Right atrium auricular region (tissue), 2 donors: ENCODE measurements at places on chromosomes 5 and 9. TPM values are rescaled to one million over a fixed set of nuclear protein-coding genes. Genes with fewer than 3 reads are reported as not detected.

Gene SLC34A1
- total RNA-seq: not detected

Gene TIGD6
- total RNA-seq: 2.3 TPM

Gene EIF4E1B
- not detected for total RNA-seq

Gene C9
- not detected for total RNA-seq

GRCh38 chr9:136855461-136856078 lies 3.4 kb downstream of the MAMDC4 start:
- peaks cover 14% of the 10 kb centered on the region for H3K36me3 ChIP-seq
- H3K4me3 ChIP-seq: no peak overlapping the region
- no peak for DNase-seq
- H3K4me1 ChIP-seq: peaks cover 24% of the 10 kb centered on the region
- H3K27me3 ChIP-seq: no peaks in the 10 kb centered on the region
- no peak overlapping the region for H3K27ac ChIP-seq

- H3K4me3 ChIP-seq: no peak overlapping the region
- no peak for DNase-seq
- H3K27ac ChIP-seq: no peak overlapping the region
- no peaks in the 10 kb centered on the region for H3K36me3 ChIP-seq
- H3K4me1 ChIP-seq: peaks cover 15% of the 10 kb centered on the region
- no peaks in the 10 kb centered on the region for H3K27me3 ChIP-seq
Observed at GRCh38 chr5:38431242-38431853, 125.1 kb downstream of the LIFR start.

DNA sequence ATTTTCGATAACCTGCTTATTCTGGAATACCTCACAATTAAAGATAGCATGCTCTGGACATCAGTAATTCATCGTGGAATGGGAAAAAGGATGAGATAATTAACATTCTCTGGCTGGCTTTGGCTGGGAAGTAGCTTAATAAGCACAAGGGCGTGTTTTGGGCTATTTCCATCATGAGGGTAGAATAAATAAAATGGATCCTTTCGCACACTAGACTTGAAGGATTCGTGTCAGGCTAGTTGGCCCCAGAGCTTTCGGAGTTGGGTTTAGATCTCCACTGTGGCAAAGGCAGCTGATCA lies 151.2 kb upstream of the ADRA1B start:
- no peaks in the 10 kb centered on the region for H3K36me3 ChIP-seq
- DNase-seq: no peak
- H3K27ac ChIP-seq: no peak overlapping the region
- no peaks in the 10 kb centered on the region for H3K27me3 ChIP-seq
- no peaks in the 10 kb centered on the region for H3K4me1 ChIP-seq
- H3K4me3 ChIP-seq: no peak overlapping the region

DNA sequence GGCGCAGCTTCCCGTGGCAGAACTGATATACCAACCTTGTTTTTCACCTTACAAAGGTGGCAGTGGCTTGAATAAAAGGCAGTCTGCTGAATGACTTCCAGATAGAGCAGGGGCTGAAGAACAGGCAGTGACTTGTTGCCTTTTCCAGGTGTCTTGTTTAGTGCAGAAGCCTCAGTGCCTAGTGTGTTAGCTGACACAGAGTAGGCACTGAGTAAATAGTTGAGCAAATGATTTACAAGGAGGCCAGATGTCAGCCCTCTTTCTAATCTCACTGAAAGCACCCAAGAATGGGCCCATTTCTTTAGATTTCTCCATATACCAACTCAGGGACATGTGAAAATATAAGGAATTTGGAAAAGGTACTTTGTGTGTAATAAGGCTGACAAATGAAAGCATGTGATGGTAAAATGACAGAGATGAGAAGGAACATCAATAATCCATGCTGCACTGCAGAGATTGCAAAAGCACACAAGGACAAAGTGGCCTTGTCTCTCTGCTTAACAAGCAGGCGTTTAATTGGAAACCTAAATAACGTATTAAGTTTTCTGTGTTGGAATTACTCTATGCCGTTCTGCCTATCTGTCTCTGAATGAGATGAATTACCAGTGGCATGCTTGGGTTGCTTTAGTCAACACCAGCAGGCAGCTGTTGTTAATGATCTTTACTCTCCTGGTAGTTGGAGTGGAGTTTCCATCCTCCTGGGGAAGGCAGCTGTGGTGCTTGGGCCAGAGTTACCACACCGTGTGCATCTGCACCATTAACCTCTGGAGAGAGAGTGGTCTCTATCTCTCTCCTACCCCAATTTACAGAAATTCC lies 360.1 kb upstream of the C9orf72 start:
- no peaks in the 10 kb centered on the region for H3K27me3 ChIP-seq
- H3K27ac ChIP-seq: no peak overlapping the region
- DNase-seq: no peak
- no peaks in the 10 kb centered on the region for H3K36me3 ChIP-seq
- no peaks in the 10 kb centered on the region for H3K4me1 ChIP-seq
- no peak overlapping the region for H3K4me3 ChIP-seq

DNA sequence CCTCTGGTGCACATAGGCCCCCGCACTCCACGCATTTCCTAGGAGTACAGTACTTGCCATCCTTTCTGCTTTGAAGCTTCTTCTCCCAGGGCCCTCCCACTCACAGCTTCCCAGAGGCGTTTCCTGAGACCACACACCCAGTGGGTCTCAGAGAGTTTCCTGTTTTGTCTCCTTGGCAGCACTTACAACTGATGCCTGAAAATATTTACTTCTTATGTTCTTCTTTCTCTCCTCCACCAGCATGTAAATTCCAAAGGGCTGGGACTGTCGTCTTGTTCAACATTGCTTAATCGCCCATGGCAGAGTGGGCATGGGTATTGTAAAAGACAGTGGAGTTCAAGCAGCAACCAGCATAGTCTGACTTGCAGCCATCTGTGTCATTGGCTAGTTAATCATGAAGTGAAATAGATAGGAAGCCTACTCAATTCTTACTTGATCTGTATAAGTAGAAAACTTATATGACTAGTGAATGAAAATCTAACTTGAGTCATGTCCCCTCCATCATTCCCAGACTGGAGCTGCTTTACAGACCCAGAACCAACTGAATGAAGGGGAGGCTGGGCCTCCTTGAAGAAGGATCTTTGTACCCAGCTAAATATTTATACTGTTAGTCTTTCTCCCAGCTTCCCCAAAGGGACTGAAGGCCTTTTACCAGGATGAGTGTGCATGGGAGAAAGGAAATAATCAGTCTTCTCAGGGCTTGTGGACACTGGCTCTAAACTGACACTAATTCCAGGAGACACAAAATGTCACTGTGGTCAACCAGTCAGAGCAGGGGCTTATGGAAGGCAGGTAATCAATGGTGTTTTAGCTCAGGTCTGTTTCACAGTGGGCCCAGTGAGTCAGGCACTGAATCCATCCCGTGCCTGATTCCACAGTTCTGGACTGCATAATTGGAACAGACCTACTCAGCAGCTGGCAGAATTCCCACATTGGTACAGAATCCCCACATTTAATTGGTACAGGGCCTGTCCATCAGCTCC lies 116.4 kb downstream of the SV2C start:
- no peak for DNase-seq
- H3K4me3 ChIP-seq: no peak overlapping the region
- H3K4me1 ChIP-seq: no peaks in the 10 kb centered on the region
- H3K36me3 ChIP-seq: no peaks in the 10 kb centered on the region
- H3K27me3 ChIP-seq: no peaks in the 10 kb centered on the region
- no peak overlapping the region for H3K27ac ChIP-seq

DNA sequence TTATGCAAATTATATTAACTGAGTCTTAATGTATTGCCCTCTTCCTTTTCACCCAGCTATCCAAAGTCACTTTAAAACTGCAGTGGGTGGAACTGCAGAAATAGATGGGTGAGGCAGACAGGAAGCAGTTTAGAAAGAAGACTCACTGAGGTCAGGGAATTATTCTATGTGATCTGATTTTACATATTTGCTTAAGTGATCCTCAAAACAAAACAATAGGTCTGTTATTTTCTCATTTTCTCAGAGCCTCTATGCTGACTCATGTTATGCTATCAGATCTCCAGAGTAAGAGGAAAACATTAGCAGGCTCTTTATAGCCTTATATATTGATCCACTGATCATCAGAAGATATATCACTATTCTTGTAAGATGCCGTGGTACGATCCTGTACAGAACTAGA lies 63.5 kb downstream of the MRPS27 start:
- H3K36me3 ChIP-seq: no peaks in the 10 kb centered on the region
- H3K4me3 ChIP-seq: no peak overlapping the region
- H3K27ac ChIP-seq: no peak overlapping the region
- peaks cover 22% of the 10 kb centered on the region for H3K4me1 ChIP-seq
- no peak for DNase-seq

DNA sequence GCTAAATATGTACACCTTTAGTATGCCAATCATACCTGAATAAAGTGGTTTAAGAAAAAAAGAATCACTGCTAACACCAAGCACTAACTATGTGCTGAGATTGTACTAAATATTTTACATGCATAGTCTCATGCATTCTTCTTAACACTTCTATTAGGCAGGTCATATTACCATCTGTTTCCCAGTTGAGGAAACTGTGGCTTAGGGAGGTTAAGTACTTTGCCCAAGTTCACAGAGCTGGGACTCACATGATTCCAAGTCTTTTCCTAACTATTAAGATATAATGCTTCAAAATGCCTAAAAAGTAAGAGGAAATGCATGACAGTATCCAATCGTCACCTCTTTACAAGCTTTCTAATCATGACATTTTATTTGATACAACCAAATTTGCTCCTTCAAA lies 69.2 kb upstream of the PLPP6 start:
- no peak for DNase-seq
- no peak overlapping the region for H3K4me3 ChIP-seq
- H3K4me1 ChIP-seq: peaks cover 5% of the 10 kb centered on the region

GRCh38 chr5:146561711-146562110 lies 45.7 kb upstream of the GPR151 start:
- no peaks in the 10 kb centered on the region for H3K4me1 ChIP-seq
- H3K4me3 ChIP-seq: no peak overlapping the region
- H3K27ac ChIP-seq: no peak overlapping the region
- no peak for DNase-seq
- H3K36me3 ChIP-seq: no peaks in the 10 kb centered on the region
- H3K27me3 ChIP-seq: no peaks in the 10 kb centered on the region

DNA sequence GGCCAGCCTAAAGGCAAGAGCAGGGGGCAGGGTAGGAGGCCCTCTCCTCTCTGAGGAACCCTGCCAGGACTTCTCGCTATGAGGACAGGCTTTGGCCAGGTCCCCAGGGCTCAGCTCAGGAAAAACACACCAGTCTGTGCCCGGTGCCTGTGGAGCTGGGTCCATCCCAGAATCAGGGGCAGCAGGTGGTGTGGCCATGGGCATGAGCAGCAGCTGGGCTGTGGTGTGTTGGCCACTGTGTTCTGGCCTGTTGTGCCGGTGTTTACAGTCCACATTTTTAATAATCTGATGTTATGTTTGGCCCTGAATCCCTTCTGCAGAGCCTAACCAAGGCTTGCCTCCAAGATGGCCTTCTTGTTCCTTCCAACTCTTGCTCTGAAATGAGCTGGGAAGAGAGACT lies 77.0 kb downstream of the FGF18 start:
- DNase-seq: no peak
- no peaks in the 10 kb centered on the region for H3K27me3 ChIP-seq
- H3K4me3 ChIP-seq: no peak overlapping the region
- no peaks in the 10 kb centered on the region for H3K4me1 ChIP-seq
- H3K27ac ChIP-seq: peak overlapping the region; percentile 35

GRCh38 chr5:171454549-171454948 lies 35.1 kb downstream of the FGF18 start:
- no peak overlapping the region for H3K4me3 ChIP-seq
- no peak for DNase-seq
- no peak overlapping the region for H3K27ac ChIP-seq
- H3K36me3 ChIP-seq: no peaks in the 10 kb centered on the region
- H3K27me3 ChIP-seq: no peaks in the 10 kb centered on the region
- H3K4me1 ChIP-seq: peaks cover 5% of the 10 kb centered on the region

GRCh38 chr9:108386859-108387384 lies 468.9 kb downstream of the ACTL7B start:
- no peak overlapping the region for H3K4me3 ChIP-seq
- H3K4me1 ChIP-seq: no peaks in the 10 kb centered on the region
- no peaks in the 10 kb centered on the region for H3K27me3 ChIP-seq

- H3K4me1 ChIP-seq: no peaks in the 10 kb centered on the region
Observed at GRCh38 chr9:127887792-127888191, 10.3 kb upstream of the AK1 start.

DNA sequence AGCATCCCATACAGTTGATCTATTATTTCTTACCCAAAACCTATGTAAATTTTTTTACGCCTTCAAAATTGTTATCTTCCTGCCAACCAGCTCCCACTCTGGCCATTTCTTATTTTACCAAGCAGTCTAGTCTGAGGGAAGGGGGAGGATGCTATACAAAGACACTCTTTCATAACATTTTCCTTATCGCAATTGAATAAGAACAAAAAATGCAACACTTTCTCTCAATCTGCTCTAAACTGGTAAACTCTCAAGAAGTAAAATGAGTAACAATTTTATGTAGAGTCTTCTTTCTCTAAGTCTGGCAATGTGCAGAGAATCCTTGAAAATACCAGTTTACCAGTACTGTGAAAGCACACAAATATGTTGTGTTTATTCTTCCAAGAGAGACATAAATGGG lies 1216.3 kb downstream of the PTPRD start:
- no peak overlapping the region for H3K4me3 ChIP-seq
- DNase-seq: no peak
- no peak overlapping the region for H3K27ac ChIP-seq

DNA sequence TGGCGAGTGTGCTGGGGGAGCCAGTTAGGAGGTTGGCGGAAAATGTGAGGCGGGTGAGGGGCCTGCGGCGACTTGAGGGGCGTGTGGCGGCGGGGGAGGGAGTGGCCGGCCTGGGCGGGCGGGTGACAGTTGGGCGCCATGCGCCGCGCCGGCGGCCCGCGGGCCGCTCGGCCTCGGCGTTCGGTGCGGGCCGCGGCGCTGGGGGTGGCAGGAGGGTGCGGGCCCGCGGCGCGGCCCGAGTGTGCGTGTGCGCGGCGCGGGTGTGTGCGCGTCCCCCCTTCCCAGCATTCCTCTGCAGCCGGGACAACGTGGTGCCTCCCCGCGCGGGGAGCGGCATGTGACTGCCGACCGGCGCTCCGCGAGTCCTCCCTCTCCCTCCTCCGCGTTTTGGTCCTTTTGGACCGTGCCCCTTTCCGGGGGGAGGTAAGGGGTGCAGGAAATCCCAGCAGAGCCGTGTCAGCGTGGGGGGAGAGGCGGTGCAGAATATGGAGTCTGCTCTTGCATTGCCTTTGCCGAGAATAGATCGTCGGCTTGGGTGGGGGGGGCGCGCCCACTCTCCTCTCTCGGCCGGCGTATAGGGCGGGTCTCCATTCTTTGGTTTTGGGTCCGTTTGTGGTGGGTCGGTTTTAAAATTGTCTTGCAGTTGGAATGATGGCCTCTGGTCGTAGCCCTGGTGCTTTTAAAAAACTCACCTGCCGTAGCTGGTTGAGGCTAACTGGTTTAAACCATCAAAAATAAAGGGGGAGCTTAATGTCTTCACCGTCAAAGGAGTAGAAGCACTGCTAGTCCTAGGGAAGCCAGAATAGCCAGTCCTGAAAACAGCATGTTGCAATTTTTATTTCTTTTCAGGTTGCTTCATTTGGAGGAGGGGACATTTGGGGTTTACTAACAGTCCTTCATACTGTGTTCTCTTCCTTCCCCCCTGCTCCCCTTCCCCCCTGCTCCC lies 2.0 kb downstream of the LARP1 start:
- peaks cover 65% of the 10 kb centered on the region for H3K4me1 ChIP-seq
- H3K36me3 ChIP-seq: no peaks in the 10 kb centered on the region
- no peaks in the 10 kb centered on the region for H3K27me3 ChIP-seq
- H3K4me3 ChIP-seq: peak overlapping the region; percentile 95
- DNase-seq: no peak
